Stimulated activated CD8-positive, alpha-beta memory T cell treated with anti-CD3 and anti-CD28 coated beads, Interleukin-15, amount 100 ng/mL, for 24 hours (primary cell): ENCODE measurements at places on chromosomes 7 and 10.

DNA sequence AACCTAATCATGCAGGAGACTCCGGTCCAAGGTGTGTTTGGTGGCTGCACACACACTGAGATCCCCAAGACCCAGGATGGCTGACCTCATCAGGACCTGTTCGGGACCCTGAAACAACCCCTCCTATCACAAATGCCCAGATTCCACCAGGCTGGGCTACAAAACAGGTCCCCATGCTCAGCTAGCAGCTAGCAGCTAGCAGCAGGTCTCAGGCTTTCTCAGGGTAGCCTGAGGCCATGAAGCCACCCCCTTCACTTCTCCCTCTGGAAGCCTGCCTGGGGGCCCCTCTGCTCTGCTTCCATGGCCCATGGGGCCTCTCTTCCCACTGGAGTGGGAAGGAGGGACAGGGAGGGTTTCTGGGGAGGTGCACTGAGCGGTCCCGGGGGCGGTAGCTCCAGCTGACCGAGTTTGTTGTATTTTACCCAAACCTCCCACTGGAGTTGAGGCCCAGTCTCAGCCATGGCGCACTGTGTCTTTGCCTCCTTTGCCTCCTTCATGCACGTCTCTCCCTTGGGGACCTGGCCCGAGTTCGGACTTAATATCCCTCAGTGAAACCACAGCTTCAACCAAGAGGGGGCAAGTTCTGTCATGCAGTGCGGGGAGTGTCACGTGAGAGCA lies 95.1 kb upstream of the GPR26 start:
- no peak for DNase-seq

DNA sequence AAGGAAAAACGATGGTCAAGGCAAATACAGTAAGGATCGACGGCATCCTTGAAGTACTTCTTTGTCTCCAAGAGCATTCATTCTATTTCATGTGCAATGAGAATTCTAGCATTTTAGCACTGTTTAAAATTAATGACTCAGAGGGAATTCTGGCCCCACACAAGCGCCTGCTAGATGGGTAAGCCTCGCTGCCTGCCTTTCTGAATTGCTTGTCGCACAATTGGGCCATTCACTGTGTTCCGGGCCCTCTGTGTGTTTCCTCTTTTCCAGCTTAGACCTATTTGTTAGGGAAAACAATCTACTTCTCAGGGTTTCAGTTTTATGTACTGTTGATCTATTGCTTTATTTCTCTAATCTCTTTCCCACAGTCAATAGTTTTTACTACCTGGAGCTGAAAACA lies 204.7 kb upstream of the ZNF32 start:
- no peak for DNase-seq

GRCh38 chr7:82964150-82964882 lies 198.4 kb downstream of the PCLO start:
- DNase-seq = no peak

DNA sequence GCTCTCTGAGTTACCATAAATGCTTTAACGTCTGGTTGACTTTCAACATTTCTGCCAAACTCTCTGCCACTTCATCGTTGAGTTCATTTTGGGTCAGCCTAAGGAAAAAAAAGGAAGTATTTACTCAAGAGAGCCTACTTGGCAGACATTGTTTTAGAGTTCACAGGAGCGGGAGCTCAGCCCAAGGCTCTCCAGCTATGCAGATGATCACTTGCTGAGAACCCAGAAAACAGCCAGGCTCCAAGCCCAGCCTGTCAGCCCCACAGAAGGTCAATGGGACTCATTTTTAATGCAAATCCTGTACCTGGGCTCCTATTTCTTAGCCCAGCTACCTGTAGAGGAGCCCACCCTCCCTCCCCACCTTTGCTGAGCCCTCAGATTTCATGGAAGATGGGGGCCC lies 45.5 kb downstream of the NOD1 start:
- DNase-seq = no peak

DNA sequence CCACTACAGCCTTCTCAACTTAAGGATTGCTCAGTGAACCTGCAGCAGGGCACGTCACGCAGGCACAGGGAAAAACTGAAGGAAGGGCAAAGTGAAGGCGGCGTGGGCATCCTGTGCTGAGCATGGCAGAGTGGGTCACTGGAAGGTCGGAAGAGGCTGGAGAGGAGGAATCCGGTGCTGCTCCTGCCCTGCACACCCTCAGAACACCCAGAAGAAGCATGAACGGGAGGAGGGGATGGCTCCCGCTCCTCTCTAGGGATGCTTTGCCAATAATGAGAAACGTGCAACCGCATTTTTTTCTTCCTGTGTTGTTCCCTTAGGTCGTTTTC lies 175.1 kb downstream of the TNS3 start:
- DNase-seq = no peak

DNA sequence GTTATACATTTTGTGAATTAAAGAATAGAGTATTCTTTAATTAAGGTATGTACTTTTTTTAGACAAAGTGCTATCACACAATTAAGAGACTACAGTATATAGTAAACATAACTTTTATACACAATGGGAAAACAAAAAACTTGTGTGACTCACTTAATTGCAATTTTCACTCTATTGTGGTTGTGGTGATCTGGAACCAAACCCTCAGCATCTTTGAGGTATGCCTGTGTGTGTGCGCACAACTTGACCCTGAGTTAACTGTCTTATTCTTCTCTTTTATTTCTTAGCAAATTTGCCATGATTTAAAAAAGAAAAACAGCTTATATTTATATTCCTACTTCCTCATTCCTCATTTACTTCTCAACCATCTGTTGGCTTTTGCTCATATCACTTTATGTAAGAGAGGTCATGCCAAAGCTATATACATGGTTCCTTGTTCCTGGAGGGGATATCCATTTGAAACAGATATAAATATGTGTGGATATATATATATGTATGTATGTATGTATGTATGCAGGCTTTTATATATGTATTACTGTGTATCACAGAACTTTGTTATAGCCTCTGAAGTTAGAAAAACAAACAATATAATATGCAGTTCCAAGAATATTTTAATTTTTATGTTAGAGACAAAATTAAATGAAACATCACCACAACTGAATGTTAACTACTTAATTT lies 259.5 kb upstream of the HGF start:
- no peak for DNase-seq

- no peak for DNase-seq
These were observed 462.8 kb upstream of the ZWINT start for GRCh38 chr10:56823849-56824248.

DNA sequence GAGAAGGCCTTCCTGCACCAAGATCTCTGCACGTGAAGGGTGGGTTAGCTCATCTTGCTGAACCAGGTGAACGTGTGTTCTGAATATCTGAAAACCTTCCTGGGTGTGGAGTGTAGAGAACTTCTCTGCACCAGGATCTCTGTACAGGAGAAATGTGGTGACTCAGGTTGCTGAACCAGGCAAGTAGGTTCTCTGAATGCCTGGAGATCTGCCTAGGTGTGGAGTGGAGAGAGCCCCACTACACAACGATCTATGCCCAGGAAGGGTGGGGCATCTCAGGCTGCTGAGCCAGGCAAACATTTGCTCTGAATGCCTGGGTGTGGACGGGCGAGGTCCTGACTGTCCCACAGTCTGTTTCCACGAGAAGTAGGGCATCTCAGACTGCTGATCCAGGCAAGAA lies 1002.3 kb upstream of the KCND2 start:
- DNase-seq = no peak

- DNase-seq = no peak
These were observed 108.5 kb upstream of the ANLN start for GRCh38 chr7:36280840-36281812.

DNA sequence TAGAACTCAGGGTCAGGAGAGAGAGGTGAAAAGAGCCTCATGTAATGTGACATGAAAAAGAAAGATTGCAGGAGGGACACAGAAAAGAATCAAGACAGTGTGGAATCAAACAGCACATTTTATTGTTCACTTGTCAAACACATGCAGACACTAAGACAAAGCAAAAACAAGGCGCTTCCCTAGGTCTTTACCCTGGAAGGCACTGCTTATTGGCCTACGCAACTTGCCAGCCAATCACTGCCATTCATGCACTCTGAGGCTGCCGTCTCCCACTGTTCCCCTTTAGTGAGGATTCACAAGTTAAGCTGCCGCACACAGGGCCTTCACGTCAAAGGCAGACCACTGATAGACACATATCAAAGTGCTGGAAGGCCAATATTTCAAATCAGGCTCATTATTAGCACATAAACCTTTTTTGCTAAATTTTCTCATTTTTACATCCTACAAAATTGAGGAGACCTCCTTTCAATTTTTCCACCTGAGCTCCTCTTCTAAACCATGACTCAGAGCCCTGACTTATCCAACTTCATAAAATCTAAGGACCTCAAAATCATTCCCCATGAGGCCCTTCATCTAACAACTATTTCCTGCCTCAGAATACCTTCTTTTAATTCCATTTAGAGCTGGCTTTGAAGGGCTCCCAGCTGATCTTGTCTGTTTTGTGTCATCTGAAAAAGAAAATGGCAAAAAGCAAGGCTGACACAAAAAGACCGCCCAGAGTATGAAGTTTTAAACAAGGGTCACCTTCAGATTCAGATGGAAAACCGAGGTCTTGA lies 149.4 kb downstream of the CHCHD3 start:
- DNase-seq = no peak

GRCh38 chr7:122430710-122431109 lies 126.2 kb upstream of the FEZF1 start:
- no peak for DNase-seq

DNA sequence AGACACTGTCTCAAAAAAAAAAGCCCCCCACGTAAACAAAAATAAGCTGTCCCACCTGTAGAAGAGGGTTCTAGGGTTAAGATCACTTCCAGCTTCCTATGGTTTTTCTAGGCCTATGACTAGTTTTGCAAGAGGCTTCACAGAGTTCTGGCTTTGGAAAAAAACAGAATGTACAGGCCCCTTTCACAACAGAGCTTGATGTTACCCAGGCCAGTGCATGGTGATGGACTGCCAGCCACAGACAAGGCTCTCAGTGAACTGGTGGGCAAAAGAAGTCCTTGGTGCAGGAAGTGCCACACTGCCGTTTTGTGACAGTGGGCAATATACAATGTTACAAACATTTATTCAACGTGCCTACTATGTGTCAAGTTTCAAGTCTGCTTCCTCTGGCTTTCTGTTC lies 18.3 kb upstream of the EFCAB10 start:
- no peak for DNase-seq

DNA sequence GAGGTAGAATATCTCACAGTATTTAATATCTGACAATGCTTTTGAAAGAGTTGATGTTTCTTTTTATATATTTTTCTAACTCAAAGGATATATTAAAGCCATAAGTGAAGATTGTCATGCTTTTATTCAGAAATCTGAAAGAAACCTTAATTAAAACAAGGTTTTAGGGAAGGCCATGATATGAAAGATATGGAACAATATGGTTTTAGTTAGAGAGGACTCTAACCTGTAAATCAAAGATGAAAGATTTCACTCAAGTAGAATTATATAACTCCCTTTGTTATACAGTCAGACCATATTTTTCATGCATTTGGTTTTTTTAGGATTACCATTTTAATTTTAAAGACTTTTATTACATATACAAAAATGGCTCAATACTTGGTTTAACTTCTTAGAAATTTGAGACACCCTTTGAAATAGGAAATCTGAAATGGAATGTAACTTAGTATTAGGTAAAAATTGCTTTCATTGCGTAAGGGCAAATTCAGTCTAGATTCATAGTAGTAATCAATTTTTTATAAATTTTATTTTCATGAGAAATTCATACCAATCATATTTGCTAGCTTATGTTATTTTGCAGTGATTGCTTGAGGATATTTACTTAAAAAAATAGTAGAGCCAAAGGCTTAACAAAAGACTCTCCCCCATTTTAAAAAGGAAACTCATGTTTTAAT lies 119.8 kb downstream of the TWIST1 start:
- DNase-seq = no peak

- no peak for DNase-seq
These were observed 363.8 kb downstream of the PRPF18 start for GRCh38 chr10:13950543-13950939.

DNA sequence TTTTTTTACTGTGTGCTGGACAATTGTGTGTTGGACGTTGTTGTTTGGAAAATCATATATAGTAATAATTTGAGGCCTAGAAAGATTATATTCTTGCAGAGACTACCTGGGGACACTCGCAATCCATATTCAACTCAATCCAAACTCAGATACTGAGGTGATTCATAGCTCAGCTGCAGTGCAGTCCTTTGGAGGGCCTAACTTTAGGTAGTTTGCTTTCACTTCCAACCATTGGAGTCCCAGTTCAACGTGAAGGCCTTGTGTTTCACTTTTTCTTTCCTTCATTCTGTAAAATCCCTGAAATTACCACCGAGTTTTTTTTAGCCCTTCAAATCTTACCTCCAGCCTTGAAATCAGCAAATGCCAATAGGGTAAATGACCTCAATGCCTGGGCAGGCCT lies 32.3 kb downstream of the ATRNL1 start:
- no peak for DNase-seq

DNA sequence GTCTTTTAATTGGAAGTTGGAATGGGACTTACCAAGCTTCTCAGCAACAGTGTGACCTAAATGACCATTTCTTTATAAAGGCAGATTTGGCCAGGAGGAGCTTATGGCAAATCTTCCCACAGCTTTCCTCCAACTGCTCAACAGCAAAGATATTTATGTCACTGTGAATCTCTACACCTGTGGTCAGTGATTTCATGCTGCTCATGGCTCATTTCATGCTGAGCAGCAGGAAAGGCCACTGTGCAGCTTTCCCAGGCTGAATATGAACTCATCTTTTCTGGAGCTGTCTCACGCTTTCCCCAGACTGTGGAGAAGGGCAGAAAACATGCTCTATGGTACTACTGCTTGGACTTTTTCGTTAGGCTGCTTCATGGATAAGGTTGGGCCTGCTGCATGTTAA lies 29.8 kb downstream of the CALCR start:
- no peak for DNase-seq

- no peak for DNase-seq
These were observed 623.7 kb downstream of the TYW1 start for GRCh38 chr7:67620216-67620933.

DNA sequence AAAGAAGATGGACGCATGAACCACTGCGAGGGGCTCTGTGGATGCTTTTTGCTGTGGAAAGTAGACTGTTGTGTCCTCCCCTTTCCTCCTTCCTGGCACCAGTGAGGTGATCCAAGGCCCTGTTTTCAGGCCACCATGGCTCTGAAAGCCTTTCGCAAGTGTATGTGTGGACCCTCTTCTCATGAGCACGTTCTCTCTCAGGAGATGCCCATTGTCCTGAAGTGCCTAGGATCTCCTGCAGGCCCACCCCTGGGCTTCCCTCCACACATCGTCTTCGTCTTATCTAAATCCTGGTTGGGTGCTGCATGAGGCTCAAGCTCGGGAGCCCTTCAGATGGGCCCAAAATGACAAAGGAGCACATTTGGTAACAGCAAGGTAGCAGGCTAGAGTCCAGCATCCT lies 188.2 kb downstream of the PTPN20 start:
- DNase-seq = no peak
